ENCODE measurements at places on chromosomes 1 and 21.

GRCh38 chr1:154773551-154773950 lies 96.5 kb downstream of the KCNN3 start:
- no peak for DNase-seq

DNA sequence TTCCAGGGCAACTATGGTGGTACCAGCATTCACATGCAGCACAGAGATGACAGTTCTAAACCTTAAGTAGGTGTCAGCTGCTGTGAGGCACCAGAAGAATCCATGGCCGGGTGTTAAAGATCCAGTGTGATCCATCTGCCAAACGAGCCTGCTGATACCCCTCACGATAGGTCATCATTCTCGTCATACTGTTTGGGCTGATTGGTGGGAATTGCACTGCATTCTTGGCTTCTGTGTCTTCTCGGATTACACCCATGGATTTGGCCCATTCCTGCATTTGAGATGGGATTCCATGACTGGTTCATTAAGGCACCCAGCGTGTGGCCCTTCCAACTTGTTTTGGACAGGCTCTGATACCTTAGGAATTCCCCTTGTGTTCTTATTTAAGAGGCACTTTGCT lies 55.2 kb downstream of the ST6GALNAC3 start:
- no peak for DNase-seq

- DNase-seq: no peak
Observed at GRCh38 chr1:156766298-156767100, 836 bp upstream of the PRCC start.

GRCh38 chr1:48182439-48182838 lies 40.1 kb upstream of the SLC5A9 start:
- DNase-seq: no peak

GRCh38 chr1:232422898-232423297 lies 207.0 kb downstream of the SIPA1L2 start:
- no peak for DNase-seq

GRCh38 chr1:41631971-41632370 lies 147.5 kb upstream of the EDN2 start:
- no peak for DNase-seq

- DNase-seq: no peak
Observed at GRCh38 chr1:68011657-68012375, 38.6 kb downstream of the DIRAS3 start.

GRCh38 chr1:107879346-107879745 lies 85.6 kb downstream of the VAV3 start:
- DNase-seq: no peak

DNA sequence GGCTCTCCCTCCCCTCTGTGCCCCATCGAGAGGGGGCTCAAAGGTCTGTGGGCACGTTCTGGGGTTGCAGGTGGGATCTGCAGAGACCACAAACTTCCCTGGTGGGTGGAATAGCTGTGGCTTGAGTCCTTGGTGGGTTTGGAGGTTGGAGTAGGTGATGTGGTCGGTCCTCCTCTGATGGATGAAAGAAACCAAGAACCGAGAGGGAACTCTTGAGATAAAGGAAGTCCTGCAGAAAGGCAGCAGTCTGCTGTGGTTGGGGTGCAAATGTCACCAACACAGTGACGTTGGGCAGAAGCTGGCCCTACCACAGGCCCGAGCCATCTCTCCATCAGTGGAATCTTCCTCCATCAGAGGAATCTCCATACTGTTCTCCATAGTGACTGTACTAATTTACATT lies 171.8 kb downstream of the FCRL5 start:
- DNase-seq: no peak

GRCh38 chr1:117793413-117793812 lies 136.0 kb downstream of the GDAP2 start:
- DNase-seq: no peak

- no peak for DNase-seq
Observed at GRCh38 chr1:7888248-7889081, 35.6 kb upstream of the UTS2 start.

GRCh38 chr21:19781881-19782652 lies 1216.1 kb upstream of the NCAM2 start:
- DNase-seq: no peak

GRCh38 chr21:37245151-37245550 lies 22.0 kb downstream of the VPS26C start:
- no peak for DNase-seq

DNA sequence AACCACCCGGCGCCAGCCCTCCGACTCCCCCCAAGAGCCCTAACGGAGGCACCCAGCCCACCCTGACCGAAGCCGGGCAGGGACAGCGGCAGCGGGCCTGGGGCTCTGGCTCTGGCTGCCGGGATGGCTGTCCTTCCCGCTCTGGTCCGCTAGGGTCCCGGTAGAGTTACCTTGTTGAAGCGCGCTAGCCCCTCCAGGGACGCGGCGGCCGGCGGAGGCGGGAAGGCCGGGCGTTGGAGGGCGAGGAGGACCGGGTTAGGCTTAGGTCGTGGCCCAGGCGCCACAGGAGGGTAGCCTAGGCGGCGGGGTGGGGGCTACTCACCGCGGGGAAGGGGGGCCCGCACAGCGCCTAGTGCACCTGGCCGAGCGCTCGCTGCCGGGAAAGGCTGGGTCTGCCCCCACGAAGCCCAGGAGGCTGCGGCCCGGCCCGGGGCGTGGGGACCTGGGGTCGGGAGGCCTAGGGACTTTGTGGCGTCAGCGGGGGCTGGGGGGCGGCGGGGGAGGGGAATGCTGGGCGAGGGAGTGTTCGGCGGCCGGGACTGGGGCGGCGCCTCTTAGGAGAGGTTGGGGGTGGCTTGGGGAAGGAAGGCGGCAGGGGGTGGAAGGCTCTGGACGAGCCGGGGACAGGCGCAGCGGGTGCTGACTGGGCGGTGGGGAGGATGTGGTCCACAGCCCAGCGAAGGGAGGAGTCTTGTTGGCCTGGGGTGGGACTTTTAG lies at the start of gene TRIM17:
TRIM17 (minus strand) TSS at position 645 of the 717 bp plus-strand sequence. CDS start 1,789 bp downstream, outside the sequence.
- DNase-seq: no peak

GRCh38 chr1:34866762-34867109 lies 7.2 kb upstream of the SMIM12 start:
- no peak for DNase-seq

DNA sequence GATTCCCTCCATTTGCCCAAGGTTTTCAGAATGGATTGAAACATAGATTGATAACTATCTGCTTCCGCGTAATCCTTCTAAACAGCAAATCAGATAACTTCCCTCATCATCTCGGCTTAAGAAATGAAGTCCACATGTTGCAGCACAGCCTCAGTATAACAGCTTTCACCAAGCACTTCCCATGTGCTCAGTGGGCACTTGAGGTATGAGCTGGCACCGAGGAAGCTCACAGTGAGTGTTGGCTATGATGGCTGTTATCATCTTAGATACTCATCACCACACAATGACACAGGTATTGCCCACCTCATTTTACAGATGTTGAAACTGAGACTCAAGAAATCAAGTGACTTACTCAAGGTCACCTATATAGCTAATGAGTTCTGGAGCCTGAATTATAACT lies 43.2 kb downstream of the RCSD1 start:
- DNase-seq: no peak

Measured in endothelial cell of umbilical vein (primary cell).